ENCODE measurements at places on chromosomes 4 and X.

DNA sequence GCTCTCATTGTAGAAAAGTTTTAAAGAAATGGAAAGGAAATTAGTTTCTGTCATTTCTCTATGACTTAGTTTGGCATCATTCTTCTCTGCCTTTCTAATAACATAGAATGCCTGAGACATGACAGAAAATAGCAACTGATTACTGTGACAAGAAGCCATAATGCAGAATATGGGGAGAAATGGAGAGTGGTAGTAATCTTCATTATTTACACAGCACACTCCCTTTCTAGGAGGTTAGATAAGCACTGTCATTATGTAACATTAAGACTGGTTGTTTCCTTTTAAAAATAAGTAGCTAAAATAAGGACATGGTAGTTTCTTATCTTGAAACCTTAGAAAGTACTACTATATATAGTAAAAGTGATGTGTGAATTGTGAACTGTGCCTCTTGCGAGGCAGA is 1227.9 kb upstream of the PABPC4L start:
- no peak for DNase-seq

- no peak for DNase-seq
Observed at GRCh38 chr4:145927030-145927429, 11.6 kb downstream of the ZNF827 start.

DNA sequence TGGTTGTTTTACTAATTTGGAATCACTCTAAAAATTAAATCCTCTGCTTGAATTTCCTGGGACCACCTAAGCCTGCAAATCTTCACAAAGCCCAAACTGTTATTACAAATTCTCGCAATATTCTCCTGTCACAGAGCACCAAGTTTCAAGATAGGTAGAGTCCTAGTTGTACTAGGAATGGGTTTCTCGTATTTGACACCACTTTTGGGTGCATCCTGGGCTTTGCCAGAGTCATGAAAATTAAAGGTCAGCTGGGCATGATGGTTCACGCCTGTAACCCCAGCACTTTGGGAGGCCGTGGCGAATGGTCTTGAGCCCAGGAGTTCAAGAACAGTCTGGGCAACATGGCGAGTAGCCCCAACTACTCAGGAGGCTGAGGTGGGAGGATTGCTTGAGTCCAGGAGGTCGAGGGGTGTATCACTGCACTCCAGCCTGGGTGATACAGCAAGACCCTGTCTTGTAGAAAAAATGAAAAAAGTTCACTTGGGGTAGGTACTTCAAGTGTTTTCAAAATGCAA is 30.6 kb upstream of the MANBA start:
- no peak for DNase-seq

DNA sequence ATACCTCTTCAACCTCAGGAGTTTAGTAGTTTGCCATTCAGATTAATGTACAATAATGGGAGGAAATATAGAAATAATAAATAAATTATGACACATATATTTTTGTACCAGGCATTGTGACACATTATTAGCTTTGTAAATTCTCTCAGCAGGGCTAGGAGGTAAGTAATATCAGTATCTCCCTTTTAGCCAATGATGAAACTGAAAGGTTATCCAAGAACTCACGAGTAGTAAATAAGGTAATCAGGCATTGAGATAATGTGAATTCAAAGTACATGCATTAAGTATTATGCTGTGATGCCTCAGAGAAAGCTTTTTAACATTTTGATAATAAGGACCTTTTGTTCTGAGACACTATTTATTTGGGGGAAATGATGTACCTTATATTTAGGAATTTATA is 5.3 kb upstream of the ARAP2 start:
- no peak for DNase-seq

- no peak for DNase-seq
Observed at GRCh38 chr4:84568496-84568895, 14.4 kb upstream of the CDS1 start.

DNA sequence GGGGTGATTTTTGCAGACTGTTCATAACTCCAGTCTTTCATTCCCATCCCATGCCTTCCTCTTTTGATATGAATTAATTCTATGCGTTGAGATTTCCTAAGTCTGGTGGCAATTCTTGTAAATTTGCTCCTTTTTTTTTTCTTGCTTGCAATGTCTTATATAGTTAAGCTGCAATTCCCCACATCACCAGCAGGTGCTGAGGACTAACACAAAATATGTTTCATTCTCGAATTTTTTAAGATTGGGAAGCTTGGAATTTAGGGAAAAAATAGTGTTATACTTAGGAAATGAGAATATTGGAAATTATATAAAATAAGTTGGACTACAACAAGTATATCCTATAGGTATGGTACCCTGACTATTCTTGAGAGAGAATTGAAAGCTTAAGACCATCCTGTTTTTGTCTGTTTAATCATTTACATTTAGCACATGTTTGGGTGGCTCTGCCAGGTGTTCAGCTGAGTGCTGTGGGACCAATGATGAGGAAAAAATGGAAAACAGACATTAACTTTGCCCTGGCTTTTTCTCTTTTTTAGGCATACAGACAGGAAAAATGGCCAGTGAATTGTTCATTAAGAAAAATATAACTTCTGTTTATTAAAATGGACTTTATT is 30.2 kb downstream of the AFF2 start:
- DNase-seq: no peak

- DNase-seq: no peak
Observed at GRCh38 chr4:119810001-119810400, 181.4 kb upstream of the PDE5A start.

GRCh38 chrX:136835761-136836160 is 44.8 kb downstream of the RBMX start:
- DNase-seq: no peak

GRCh38 chr4:77505275-77505957 is 100.2 kb upstream of the CXCL13 start:
- no peak for DNase-seq

DNA sequence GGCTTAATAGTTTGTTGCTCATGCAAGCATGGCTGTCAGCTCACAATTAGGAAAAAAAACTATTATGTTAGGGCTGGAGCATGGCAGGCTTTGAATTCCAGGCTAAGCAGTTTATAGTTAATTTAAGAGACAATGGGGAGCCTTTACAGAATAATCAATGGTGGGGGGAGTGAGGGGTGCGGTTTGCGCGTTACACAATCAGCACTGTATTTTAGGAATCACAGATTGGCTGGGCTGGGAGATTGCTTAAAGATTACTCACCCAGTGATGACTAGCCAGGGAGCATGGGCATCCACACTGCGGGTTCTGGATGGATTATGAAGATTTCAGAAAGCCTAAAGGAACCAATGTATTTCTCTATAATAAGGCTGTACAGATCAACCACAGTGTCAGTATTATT is 186.6 kb downstream of the SOX3 start:
- no peak for DNase-seq

- no peak for DNase-seq
Observed at GRCh38 chr4:157776930-157777528, 395.8 kb downstream of the GASK1B start.

DNA sequence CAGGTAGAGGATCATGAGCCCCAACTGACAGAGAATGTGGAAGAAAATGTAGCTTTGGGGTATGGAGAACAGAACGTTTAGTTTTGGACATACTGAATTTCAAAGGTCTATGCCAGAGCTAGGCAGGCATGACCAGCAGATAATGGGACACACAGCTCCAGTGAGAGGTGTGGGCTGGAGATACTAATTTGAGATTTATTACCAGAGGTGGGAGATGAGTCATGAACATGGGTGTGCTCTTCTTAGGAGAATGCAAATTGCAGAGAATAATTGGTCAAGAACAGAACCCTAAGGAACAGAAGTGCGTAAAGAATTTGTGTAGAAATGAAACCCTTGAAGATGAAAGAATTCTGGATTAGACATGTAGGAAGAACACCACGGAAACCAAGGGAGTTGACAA is 125.2 kb downstream of the PACRGL start:
- no peak for DNase-seq

GRCh38 chr4:19983072-19983471 is 268.6 kb upstream of the SLIT2 start:
- DNase-seq: no peak

DNA sequence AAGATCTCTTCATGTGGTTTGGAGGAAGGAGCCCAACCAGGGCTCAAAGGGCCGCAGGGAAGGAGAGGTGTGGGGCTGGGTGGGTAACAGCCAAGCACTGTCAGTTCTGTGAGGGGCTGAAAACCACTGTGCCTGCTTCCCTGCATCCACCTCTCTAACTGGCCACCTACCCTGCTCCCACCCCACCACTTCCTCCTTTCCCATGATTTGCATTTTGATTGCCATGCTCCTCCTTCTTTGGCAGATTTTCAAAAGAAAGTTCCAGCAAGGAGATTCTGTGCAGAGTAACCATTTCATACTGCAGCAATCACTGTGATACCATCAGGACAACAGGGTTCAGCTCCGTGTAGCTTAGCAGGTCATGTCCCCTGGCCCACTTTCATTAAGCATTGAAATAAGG is 1.8 kb downstream of the ZNF674 start:
- no peak for DNase-seq

DNA sequence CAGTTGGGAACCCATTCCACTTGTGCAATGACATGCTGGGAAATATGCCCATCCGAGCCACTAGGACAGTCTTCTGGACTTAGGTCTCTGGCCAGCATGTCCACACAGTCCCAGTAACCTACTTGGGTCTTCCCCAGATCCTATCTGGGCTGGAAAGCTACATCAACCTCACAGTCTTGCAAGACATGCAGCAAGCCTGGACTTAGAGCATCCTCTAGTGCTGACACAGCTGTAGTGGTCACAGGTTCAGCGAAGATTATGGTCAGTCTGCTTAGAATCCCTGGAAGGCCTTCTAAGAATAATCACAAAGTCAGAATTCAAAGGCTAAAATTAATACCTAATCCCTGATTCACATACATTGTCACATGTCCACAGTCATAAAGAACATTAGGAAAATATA is 842.7 kb downstream of the STPG2 start:
- no peak for DNase-seq

DNA sequence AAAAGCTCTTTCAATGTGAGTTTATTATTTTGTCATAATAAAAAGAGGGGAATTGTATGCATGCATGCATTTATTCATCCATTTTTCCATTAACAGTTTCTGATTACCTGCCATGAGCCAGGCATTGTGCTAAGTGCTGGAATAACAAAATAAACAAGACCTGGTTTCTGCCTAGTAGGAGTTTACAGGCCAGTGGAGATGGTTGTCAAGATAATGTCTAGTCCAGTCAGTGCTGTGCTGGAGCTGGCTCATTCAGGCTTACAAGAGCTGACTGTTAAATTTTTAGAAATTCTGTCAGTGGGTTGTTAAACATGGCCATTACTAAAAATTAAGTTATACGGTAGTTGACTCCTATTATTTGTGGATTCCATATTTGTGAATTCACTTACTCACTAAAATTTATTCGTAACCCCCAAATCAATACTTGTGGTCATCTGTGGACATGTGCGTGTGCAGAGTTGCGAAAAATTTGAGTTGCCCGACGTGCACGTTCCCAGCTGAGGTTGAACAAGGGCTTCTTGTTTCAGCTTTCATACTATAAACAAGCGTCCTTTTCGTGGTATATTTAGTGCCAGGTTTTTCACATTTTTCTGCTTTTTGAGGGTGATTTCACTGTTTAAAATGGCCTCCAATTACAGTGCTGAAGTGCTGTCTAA is 172.3 kb upstream of the RPS6KA3 start:
- DNase-seq: no peak

- no peak for DNase-seq
Observed at GRCh38 chrX:101759000-101759399, 99.3 kb upstream of the ARMCX2 start.

GRCh38 chrX:78573630-78574029 is 85.5 kb downstream of the RTL3 start:
- DNase-seq: no peak

GRCh38 chrX:101550362-101550750 is at the start of gene ARMCX1:
TSS of gene ARMCX1 (plus strand) at chrX:101550547. CDS start at chrX:101552931, 2,384 bp downstream.
- DNase-seq: peak; percentile 28

DNA sequence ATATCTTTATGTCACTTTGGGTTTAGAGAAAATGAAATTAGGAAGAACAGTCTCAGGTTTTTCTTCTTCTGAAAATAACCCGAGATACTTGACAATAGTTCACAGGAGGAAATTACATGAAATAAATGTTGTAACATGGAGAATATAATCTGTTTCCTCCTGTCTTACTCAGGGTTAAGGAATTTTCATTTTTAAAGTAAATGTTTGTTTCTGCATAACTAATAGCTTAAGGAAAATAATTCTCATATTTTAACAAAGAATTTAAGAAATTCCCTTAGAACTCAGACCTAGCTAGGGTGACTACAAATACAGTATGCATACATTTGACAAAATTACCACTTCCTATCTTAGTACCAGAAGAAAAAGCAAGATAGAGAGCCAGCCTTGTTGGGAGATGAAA is 17.2 kb upstream of the SPRY1 start:
- no peak for DNase-seq

- no peak for DNase-seq
Observed at GRCh38 chr4:165325732-165326512, 1.5 kb upstream of the MSMO1 start.

DNA sequence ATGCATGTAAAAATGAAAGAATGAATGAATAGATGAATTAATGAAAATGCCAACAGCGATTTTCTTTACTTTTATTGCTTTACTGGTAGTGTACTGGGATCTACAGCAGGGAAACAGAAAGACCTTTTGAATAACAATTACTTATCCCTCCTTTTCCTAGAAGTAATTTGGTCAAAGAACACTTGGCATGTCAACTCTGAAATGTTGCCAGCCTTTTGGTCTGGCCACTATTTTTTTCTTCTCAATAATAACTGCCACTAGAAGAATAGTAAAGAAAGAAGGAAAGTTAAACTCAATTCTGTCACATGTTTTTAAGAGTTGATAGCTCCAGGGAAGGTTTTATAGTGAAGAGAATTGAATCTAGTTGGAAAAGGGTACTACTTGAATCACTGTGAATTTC is 52.9 kb downstream of the EPHA5 start:
- no peak for DNase-seq

DNA sequence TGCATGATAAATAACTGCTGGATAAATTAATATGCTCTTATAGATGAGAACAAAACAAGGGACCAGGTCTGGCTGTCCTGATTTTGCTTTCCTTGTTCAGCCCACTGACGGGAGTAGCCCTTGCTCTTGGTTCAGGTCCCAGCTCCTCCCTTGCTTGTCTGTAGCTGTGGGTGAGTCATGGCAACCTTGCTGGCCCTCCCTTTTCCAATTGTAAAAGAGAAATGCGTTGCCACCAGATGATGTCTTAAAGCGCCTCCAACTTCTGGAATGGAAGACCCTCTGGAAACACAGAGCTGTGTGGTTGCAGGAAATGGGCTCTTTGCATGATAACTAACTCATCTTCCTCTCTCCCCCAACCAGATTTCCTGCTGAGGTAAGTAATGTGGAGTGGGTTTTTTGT is 171.4 kb downstream of the AASDH start:
- DNase-seq: no peak

DNA sequence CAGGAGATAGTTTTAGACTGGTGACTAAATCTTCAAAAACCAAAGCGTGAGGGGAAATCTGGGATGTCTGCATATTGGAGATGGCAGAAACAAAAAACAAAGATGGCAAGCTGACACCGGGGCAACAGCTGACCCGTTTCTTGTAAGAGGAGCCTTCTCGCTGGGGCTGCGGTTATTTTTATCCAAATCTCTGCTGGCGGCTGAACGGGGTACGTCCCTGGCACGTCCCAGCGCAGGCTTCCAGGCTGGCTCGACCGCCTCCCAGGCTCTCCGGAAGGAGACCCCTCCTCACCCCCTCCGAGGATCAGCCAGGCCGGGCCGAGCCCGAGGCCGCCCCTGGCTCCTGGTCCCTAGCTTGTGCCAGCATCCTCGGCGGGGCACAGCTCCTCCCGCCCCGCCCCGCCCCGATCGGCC is 403 bp downstream of the SGCB start:
- peak; percentile 55 for DNase-seq

GRCh38 chr4:119165767-119166166 is 30.1 kb downstream of the MYOZ2 start:
- no peak for DNase-seq
